NCI-H1694 treated with DMSO at 0.1 percent for 48 hours (cell line): ENCODE measurements at places on chromosomes 16 and 17.

- DNase-seq = no peak
Observed at GRCh38 chr17:17034496-17035075, 7.7 kb upstream of the MPRIP start.

- no peak for DNase-seq
Observed at GRCh38 chr16:10865991-10866966, 10.7 kb upstream of the CIITA start.

GRCh38 chr17:30351735-30352134 is 17.9 kb upstream of the TMIGD1 start:
- no peak for DNase-seq

DNA sequence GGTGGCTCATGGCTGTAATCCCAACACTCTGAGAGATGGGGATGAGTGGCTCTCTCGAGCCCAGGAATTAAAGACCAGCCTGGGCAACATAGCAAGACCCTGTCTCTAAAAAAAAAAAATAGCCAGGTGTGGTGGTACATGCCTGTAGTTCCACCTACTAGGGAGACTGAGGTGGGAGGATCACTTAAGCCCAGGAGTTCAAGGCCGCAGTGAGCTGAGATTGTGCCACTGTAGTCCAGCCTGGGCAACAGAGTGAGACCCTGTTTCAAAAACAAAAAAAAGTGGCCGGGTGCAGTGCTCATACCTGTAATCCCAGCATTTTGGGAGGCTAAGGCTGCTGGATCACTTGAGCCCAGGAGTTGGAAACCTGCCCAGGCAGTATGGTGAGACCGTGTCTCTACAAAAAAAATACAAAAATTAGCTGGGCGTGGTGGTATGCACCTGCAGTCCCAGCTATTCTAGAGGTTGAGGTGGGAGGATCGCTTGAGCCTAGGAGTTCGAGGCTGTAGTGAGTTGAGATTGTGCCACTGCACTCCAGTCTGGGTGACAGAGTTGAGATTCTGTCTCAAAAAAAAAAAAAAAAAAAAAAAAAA is 3.0 kb downstream of the C16orf54 start:
- no peak for DNase-seq

DNA sequence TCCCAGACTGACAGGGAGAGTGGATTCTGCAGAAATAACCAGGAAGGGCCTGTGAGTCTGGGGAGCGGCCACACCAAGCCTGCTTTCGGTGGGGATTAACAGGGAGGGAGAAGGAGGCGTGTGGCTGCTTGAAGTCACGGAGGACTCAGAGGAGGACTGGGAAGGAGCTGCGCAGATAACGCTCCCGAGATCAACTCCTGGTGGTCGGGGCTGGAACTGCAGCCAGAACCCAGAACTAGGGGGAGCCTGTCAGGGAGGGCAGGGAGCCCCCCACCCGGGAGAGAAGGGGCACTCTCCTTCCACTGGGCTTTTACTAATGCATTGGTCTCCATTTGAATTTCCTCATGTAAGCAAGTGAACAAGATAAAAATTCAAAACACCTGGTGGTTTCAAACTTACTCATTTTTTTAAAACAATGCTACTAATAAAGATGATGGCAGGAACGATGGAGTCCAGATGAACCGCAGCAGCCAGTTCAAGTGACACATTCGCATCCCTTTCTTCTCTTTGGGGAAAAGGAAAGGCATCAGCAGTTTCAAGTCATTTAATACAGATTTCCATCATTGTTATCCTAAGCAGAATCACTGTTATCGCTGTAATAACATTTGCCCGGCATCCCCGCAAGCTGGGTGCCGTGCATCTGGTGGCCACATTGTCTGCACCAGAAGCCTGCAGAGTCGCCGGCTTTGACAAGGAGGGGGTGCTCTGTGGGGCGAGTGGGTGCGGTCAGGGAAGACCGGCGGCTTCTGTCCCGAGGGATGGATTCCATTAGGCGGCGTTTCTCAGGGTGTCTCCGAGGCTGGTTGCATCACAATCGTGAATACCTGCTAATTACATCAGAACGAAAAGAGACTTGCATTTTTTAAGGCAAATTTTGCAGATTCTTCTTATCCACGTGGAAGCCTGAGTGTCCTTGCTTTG is 183.0 kb downstream of the FOXL1 start:
- no peak for DNase-seq

- no peak for DNase-seq
Observed at GRCh38 chr16:63426275-63426870, 1390.1 kb upstream of the CDH8 start.

- DNase-seq = no peak
Observed at GRCh38 chr16:2855536-2855935, 2.4 kb downstream of the PRSS22 start.

GRCh38 chr16:89407282-89407924 is 83.0 kb downstream of the ANKRD11 start:
- no peak for DNase-seq

- no peak for DNase-seq
Observed at GRCh38 chr16:52501746-52502145, 45.2 kb downstream of the TOX3 start.

DNA sequence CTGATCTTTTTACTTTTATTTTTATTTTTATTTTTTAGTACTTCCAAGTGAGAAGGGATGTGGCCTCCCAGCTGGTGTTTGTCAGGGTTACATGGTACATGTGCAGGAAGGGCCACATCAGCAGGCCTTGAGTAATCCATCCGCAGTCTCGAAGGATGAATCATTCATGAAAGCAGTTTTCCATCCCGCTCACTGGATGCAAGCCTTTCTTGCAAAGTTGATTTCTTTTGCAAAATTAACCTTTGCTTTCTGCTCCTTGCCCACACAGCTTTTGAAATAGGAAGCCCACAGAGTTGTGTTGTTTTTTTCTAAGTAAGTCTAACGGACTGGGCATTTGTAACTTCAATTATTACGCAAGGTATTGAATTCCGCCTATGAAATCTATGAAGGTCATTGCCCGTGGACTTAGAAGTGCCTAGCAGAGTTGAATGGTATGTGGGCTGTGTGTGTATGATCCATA is 157.4 kb downstream of the PRKCA start:
- DNase-seq = no peak

- no peak for DNase-seq
Observed at GRCh38 chr17:66849851-66850580, 15.1 kb downstream of the CACNG5 start.

DNA sequence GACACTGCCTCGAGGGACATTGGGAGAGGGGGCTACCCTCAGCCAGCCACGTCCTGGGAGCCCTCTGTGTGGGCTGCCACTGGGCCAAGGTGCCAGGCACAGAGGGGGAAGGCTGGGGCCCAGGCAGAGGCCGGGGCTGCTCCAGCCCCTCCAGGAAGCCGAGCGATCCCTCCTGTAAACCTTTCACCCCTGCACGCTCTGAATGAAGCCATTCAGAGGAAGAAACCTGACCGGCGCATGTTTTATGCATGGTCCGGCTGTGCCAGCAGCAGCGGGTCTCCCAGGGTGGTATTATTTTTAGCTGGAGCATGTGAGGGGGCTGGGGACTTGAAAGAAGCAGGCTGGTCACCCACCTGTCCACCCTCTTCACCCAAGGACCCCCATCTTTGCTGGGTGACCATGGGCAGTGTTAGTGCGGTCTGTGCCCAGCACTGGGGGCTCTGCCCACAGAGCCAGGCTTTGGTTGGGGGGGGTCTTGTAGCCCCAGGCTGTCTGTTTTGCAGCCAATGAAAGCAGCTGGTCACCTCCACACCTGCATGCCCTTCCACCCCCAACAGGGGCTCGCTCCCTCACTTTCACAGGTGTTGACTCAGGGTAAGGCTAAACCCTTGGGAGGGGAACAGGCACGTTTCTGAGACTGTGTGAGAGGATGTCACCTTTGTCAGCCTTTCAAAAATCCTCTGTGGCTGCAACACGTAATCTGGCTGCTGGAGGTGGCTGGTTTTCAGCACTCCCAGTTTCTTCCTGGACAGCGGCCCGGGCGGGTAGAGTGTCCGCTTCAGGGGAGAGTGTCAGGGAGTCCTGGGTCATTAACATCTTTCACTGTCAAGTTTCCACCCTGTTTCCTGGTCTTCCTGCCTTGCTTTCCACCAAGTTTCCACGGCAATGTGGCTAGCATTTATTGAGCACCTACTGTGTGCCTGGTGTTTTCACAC is 77.1 kb upstream of the BRD7 start:
- DNase-seq = no peak

- DNase-seq = no peak
Observed at GRCh38 chr17:40224718-40225550, 5.8 kb downstream of the WIPF2 start.

DNA sequence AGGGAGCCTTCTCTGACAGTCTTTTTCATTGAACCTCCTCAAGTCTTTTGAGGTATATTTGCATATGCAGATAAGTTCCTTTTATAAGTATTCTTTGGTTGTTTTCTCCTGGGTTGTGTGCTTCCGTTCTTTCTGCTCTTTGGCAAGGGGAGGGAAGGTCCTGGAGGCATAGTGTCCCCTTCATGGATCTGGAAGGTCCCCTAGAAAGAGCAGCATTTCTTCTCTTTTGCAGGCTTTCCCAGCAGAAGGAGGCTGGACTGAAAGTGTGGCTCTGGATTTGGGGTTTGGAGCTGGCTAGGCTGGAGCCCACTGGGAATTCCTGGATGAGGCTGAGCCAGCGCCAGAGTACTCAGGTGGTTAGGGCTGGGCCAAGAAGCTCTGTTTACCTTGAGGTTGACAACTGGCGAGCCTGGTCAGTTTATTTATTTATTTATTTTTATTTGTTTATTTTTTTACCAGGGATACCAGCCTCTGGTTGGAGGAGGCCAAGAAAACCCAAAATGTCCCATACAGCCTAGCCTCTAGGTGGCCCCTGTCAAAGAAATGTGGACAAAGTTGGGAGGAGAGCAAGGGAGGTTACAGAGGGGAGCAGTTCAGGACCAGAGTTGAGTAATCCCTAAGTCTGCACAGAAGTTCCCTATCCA is 5.4 kb upstream of the TOP2A start:
- no peak for DNase-seq

DNA sequence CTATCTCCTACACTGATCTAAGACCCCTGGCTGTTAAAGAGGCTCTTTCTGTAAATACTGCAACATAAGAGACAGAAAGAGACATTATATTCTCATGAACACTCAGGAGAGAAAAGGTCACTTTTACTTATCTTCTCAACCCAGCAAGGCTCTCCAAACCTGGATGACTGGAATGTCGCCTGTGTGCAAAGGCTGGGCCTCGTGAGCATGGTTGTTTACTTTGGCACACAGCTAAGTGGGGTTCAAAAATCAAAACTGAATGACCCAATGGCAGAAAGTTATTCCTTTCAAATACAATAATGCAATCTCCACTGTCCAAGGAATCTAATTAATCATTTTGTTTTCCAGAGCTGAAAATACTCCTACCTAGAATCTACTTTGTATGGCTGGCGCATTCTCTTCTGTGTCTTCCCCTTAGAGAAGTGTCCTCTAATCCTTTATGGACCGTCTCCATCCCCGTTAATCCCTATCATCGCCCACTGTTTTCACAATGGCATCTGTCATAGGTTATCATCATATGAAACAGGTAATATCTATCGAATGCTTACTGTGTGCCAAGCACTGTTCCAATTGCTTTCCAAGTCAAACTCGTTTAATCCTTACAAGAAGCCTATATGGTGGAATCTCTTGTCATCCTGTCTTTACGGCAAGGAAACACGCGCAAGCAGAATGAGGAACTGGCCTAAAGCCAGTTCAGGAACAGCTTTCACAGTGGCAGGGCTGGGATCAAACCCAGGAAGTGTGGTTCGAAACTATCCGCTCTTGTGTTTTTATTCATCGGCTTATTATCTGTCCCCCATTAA is 1.3 kb downstream of the SLX4 start:
- DNase-seq = no peak

DNA sequence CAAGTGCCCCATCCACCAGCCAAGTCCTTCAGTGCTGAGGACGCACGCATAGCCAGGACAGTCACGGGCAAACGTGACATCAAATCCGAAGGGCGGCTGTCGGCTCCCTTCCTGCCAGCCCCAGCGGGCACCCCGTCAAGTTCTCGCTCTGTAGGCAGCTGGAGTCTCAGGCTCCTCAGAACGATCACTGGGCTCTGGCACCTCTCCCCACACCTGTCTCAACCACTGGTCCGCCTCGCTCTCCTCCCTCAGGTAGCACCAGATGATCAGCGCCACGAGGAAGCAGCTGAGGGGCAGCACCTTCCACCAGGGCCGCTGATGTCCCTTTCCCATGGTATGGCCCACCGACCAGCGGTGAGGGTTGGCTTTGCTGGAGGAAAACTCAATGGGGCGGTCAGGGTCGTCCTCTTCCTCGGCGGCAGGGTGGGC is 422 bp downstream of the UQCC4 start:
- no peak for DNase-seq

GRCh38 chr16:28932339-28933141 is 769 bp downstream of the CD19 start:
- DNase-seq = no peak

- no peak for DNase-seq
Observed at GRCh38 chr16:13307255-13307654, 405.9 kb downstream of the SHISA9 start.

DNA sequence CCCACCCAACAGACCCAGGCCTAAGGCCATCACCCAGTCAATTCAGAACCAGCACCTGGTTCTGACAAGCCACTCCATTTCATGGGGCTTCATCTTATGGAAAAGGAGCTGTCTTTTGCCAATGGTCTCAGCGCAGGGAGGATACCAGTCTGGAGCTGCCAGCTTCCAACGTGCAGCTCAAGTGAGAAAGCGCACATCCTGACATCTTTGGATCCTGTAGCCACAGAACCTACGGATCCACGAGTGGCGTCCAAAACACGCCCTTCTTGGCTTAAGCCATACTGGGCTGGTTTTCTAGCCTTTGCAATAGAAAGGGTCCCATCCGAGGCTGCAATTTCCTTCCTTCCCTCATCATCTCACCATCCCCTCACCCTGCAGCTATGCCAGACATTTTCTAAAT is 101.8 kb downstream of the GAS7 start:
- no peak for DNase-seq

- no peak for DNase-seq
Observed at GRCh38 chr17:59534583-59534982, 30.8 kb upstream of the DHX40 start.

- no peak for DNase-seq
Observed at GRCh38 chr17:64428406-64428805, 20.5 kb upstream of the MILR1 start.

- no peak for DNase-seq
Observed at GRCh38 chr16:22816475-22816874, 2.5 kb downstream of the HS3ST2 start.

- no peak for DNase-seq
Observed at GRCh38 chr17:29956225-29956624, 14.8 kb downstream of the EFCAB5 start.

DNA sequence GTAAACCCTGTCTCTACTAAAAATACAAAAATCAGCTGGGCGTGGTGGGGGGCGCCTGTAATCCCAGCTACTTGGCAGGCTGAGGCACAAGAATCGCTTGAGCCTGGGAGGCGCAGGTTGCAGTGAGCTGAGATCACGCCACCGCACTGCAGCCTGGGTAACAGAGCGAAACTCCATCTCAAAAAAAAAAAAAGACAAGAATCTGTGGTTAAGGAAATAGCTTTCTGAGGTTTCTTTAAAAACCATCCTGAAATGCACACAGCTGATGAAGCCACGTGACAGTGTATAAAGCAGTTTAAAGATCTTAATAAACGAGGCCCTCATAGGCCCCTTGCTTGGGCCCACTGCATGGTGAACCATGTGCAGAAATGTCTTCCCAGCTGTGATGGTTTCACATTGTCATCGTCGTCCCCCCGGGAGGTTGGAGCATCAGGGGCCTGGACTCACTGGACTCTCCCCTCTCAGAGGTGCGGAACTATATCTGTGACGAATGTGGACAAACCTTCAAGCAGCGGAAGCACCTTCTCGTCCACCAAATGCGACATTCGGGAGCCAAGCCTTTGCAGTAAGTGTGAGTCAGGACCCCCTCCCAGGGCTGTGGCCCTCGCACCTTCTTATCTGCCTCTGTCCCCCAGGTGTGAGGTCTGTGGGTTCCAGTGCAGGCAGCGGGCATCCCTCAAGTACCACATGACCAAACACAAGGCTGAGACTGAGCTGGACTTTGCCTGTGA is 16.2 kb downstream of the ZNF276 start:
- DNase-seq = no peak
